ENCODE measurements at places on chromosomes 12 and 14.

DNA sequence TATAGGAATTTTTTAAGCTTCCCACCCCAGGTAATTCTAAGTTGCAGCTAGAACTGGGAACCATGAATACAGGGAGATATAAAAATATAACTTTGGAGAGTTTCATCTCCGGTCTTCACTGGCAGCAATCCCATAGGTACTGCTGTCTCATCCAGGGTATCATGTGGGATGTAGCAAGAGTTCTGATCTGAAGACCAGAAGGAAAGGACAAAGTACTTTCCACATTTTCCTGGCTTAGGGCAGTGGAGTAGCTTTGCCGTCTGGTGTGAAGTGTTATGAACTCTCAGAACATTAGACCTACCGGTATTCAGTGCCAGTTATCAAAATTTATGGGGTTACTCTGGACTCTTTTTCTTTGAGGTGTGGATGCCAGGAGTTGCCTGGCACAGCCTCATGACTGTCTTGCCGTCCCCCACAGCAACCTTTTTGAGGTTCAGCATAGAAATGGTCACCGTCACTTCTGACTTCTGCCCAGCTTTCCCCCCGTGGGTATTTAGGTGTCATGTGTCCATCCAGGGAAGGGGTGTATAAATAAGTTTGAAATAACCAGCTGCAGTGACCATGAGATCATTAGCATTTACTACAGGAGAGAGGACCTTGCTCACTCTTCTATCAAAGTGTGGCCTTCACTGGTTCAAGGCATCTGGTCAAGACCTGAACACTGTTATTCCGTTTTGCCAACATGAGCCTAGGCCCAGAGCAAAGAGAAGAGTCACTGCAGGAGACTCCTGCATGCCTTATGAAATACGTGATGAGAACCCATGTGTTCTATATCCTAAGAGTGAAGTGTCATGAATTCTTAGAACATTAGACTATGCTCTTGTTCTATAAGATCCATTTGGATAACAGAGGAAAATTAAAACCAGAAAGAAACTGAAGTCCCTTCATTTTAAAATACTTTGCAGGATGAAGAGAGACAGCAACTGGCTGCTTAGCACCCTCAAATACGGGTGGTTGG is 22.2 kb downstream of the TMEM233 start:
- DNase-seq: no peak

DNA sequence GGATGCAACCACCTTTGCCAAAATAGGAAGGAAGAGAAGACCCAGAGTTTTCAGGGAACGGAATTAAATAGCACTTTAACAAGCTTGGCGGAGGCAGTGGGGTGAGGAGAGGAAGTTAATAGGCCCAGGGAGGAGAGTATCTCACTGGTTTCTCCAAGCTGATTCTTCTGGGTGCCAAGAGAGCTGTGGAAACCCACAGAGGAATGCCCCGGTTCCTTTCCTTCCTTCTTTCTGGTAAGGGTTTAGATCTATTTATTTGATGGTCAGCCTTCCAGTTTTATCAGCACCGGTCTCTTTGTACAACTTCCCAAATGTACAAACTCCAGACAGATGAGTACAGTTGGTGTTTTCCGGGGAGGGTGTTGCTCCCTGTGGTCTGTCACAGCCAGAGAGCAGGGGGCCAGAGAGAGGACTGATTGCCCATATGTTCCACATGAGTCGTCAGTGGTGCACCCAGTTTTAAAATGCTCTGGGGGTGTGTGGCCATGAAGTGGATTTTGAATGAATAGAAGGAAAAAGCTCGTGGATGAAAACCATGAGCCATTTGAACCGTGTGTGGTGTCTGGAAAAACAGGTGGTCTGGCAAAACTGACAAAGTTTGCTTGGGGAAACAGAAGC is 26.6 kb downstream of the PRKCH start:
- no peak for DNase-seq

GRCh38 chr14:63179383-63179782 is 24.9 kb upstream of the RHOJ start:
- peak; percentile 15 for DNase-seq

DNA sequence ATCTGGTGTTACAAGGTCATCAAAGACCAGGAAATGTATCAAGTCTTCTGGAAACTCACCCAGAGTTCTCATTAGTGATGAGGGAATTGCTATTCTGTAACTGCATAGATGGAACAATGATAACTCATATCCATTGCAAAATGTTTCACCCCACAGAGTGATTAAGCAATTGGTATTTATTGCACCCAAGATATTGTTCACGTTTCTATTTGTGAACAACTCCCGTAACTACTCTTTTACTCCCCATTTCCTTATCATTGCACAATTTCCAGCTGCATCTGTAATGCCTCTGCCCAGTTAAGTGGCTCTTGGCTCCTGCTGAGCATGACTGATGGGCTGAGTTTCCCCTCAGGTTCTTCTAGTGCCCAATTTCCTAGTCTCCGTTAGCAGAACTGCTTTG is 108.7 kb upstream of the PRICKLE1 start:
- DNase-seq: no peak

DNA sequence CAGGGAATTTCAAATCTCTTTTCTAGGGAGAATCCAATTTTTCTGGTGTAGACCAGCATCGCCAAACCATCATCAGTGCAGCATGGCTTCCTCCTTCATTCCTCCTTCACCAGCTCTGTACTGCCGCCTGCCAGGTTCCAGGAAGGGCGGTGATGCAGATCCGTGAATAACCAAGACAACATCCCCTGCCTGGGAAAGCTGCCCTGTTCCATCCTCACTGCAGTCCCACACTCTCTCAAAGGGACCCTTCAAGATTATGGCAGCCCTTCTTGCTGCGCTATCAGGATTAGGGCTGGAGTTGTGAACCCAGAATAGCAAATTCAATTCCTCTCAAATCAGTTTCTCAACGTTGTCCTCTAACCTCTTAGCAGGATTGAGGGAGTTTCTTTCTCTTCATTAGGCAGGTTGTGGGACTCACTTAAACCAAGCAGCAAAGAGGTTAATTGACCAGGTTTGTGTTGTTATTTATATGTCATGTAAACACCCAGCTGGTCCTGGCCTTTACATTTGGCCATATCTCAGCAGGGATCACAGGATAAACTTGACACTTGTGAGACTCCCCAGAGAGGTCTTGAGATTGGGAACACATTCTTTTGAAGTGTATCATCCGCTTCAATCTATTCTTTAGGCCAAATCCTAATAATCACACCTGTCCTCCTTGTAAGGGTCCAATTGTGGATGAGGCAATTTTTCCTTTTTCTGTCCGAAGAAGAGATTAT is 26.2 kb downstream of the TMEM30B start:
- no peak for DNase-seq

DNA sequence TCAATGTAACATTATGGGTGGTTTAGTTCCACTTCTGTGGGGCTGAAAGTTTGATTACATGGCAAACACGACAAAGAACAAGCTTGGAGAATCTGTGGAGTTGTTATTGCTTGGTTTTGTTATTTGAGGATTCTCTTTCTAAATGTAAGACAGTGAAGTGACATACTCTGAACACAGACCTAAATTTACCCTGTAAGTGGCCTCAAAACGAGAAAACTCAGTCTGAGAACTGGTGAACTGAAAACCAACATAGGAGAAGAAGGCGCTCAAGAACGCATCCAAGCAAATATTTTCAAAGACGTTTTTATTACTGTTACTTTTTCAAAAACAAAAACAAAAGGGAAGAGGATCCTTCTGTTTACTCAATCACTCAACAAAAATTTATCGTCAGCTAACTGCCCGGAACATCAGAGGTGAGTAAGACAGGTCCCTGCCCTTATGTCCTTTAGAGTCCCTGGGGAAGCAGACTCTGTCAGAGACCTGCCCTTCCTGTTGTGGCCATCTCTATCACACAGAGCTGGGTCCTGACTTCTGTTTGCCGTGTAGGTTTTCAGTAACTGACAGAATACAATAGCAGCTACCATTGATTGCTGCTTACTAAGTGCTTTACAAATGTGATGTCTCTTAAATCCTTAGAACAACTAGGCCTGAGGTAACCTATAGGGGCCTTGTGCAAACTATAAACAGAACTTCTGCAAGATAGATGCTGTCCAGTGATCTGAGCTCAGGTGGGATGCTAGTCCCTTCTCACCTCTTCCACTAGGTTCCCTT is 79.3 kb upstream of the C12orf71 start:
- no peak for DNase-seq

GRCh38 chr14:94320243-94320642 is 2.9 kb downstream of the SERPINA6 start:
- no peak for DNase-seq

- no peak for DNase-seq
These were observed 155.9 kb downstream of the CALM1 start for GRCh38 chr14:90552465-90553297.

- no peak for DNase-seq
These were observed 122.4 kb upstream of the AMIGO2 start for GRCh38 chr12:47202176-47202575.

DNA sequence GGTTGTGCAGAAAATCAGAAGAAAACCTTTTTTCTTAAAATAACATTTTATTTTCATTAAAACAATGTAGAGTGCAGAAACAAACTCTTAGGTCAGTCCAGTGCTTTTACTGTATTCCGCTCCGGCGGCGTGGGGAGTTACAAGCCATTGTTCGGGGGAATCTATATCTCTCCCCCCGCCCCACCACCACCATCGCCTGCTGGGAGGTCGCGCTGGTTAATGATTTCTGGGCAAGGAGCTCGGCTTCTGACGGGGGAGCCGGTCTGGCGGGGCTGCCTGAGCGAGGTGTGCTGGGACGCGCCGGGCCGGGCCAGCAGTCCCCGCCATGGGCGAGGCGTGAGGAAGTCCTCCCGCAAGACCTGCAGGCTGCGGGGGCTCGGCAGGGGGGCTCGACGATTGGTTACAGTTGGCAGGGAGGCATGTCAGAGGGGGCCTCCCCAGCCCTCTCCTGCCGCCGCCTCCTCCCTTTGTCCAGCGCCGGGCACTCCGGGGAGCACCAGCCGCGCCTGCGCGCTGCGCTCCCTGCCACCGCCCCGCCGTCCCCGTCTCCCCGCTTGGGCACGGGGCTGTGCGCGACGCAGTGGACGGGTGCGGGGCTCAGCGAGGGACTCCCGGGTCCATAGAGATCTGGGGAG is 1.0 kb upstream of the DUSP6 start:
- no peak for DNase-seq

GRCh38 chr12:118418385-118419057 is 42.2 kb downstream of the SUDS3 start:
- no peak for DNase-seq

GRCh38 chr12:89782807-89783206 is 74.2 kb upstream of the ATP2B1 start:
- peak; percentile 14 for DNase-seq

GRCh38 chr14:102320033-102320660 is 601 bp downstream of the ZNF839 start:
- peak; percentile 55 for DNase-seq

GRCh38 chr12:11746024-11746771 is 96.7 kb downstream of the ETV6 start:
- no peak for DNase-seq

DNA sequence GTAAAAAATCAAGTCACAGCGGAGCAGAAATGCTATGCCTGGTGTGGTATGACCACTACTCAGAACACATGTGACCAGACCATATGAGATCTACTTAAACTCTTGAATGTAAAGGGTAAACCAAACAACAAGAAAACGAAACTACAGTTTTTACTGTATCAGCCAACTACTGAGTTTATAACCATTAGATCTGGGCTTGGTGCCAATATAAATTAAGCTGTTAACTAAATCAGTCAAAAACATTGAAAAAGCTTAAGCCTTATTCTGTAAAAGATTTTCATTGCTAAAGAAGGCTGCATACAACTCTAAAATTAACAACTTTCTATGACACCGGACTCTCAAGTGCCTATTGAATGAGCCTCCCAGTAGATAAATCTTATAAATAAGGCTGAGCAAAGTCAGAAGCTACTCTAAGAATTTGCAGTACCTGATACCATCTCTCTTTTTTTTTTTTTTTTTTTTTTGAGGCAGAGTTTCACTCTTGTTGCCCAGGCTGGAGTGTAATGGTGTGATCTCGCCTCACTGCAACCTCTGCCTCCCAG is 35.4 kb downstream of the SPTLC2 start:
- DNase-seq: peak; percentile 59

- DNase-seq: no peak
These were observed 53.9 kb downstream of the ACACB start for GRCh38 chr12:109170324-109170723.

- DNase-seq: peak; percentile 93
These were observed 73.6 kb downstream of the SRGAP1 start for GRCh38 chr12:63917864-63918799.

DNA sequence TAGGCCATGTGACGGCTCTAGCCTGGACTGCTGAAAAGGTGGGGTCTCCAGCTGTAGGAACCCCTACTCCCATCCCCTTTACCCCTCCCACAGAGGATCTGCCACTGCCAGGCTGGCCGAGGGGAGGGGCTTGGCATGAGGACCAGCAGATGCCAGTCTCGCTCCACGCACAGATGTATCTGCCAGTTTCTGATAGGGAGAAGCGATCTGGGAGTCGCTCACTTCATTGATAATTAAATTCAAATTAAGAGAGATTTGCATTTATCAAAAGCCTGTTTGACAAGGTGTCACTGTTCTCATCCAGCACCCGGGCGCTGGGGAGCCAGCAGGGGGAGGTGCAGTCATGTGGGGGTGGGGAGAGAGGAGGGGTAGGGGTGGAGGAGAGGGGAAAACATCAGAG is 217.6 kb upstream of the MYL2 start:
- no peak for DNase-seq

DNA sequence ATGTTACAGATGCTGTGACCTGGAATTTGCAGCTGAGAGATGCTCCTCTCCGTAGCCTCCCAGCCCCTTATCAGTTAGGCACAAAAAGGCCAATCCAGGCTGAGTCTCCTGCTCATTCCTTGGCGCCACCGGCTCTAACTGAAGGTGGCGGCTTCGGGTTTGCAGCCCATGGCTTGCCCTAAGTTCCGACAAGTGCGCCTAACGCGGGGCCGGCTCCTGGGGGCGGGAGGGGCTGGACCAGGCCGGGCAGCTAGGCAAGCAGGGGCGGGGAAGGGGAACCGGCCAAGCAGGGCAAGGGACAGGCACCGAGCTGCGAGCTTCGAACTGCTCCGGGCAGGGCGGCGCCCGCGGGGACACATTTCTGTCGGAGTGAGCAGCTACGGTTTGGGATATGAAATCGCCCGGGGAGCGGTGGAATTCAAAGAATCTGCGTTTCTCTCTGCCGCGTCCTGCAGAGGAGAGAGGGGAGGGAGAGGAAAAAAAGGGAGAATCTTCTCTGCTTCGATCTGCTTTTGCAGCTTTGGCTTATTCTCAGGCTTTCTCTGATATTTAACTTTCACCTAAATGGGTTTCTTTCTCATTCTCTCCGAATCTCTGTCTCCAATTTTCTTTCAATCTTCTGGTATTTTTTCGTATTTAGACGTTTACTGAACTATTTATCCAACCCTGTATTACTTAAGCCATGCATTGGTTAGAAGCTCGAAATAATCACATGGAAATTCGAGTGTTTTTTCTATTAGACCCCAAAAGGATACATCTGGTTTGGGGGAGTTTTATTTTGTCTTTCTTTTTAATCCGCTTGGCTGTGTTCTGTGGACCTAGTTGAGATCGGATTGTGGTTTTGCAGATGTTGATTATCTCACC is 1.6 kb upstream of the HOXC12 start:
- DNase-seq: no peak

DNA sequence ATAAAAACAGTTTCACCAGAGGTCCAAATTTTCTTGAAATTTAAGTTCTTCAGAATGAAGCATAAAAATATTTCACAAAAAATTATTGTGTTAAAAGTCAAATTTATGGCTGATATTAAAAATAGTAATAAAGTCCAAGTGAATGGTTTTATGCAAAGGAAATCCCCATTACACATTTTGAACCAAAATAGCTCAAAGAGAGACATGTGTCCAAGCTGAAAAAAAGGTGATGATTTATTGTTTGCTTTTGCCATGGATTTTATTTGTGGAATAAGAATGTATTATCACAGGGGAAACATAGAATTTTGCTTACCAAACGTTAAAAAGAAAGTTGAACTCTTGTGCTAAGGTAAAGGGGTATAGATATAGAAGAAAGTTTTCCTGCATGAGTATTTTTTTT is 4.6 kb downstream of the FOXG1 start:
- peak; percentile 24 for DNase-seq
